Activated naive CD4-positive, alpha-beta T cell treated with anti-CD3 and anti-CD28 coated beads, Interleukin-2, amount 10 ng/mL, durations not matched to agents 7 days and 5 days (primary cell): ENCODE measurements at places on chromosomes 16 and 17.
A peak's percentile ranks its signal among the peaks of the same experiment; 100 is the strongest.

DNA sequence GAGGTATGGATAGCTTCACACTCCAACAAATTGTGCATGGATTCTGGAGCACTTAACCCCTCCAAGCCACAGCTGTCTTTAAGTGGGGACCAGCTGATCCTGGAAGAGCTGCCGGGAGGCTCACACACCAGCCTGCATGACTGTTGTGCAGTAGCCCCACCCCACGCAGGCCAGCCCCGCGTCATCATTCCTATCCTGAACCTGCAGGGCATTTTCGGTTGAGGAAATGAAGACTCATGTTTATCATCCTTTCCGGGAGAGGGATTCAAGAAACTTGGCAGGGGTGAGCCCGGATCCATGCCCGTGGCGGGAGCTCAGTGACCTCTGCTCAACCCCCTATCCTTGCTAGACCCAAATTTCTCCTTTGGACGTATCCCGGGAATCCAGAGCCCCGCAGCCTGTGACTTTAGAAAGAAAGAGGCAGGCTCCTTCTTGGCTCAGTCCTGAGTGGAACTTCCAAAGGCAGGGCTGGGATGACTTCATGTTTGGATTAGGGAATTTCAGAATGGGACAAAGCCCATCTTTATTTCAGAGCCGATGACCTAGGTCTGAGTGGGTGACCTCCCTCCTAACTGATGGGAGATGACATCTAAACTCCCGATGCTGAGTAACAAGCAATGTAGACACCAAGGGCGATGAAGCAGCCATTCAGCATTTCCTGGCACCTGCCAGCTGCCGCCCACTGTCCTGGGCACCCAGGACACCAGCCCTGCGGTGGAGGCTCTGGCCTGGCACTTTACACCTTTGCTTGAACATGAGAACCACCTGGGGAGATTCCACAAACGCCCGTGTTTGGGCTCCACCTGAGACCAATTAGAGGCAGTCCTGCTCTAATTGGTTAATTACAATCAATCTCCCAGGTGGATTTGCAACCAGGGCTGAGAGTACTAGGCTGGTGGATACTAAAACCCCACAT lies 43.3 kb upstream of the CMIP start:
- no peak for DNase-seq

DNA sequence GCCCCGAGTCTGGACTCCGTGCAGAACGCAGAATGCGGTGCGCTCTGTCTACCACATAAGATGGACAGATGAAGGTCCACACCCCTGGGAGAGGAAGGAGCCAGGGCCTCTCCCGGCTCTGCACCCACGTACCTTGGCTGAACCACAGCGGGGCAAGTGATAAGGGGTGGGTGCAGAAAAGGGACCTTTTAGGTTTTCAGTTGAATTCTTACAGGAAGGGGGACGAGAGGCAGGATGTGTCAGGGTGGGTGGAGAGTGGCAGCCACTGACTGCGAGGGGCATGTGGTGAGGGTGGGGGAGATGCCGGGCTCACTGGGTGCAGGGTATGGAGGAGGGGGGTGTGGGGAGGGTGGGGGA lies 372 bp downstream of the CD300A start:
- DNase-seq = peak; percentile 49

DNA sequence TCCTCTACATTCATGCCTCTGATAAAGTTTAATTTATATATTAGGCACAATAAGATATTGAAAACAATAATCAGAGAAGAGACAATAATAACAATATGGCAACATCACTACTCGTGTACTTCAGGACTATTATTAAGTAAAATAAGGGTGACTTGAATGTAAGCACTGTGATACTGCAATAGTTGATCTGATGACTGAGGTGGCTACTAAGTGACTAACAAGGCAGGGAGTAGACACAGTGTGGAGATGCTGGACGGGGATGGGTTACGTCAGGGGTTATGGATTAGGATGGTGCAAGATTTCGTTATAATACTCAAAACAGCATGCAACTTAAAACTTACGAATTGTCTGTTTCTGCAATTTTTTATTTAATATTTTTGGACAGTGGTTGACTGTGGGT lies 32.5 kb downstream of the CYLD start:
- no peak for DNase-seq

DNA sequence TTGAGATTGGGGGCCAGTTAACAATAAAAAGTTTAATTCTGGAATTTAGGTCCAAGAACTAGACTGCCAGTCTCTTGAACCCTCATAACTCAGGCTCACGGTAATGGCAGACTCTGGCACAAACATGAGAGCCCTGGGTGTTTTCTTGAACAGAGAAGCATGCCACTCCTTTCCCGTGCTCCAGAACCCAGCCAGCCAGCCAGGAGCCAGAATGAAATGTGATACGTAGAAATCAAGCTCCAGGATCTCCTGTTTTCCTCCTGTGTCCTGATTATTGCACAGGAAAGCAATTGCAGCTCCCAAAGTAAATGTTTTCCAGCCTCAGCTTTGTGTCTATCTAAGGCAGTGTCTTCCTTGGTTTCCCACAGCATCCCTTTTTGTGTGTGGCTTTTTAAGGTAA lies 46.2 kb upstream of the NOL11 start:
- DNase-seq = no peak

DNA sequence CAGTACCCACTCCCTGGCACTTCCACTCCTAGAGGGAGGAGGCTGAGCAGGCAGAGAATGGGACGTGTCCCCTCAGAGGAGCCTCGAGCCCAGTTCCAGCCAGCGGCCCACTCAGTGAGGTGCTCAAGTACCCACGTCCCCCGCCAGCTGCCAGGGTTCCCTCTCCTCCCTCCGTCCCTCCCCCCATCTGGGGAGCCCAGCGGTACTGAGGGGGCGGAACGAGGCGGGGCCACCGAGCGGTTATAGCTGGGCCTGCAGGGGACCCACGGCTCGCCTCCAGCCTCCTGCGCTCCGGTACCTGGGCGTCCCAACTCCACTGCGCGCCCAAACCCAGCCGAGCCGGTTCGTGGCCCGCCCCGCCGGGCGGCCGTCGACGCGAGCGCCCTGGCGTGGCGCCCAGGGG lies at the start of gene NPW:
TSS of gene NPW (plus strand) at position 268 of the 403 bp plus-strand sequence.
- peak; percentile 53 for DNase-seq

GRCh38 chr17:34110315-34110714 lies 144.8 kb upstream of the CCL2 start:
- DNase-seq = no peak

DNA sequence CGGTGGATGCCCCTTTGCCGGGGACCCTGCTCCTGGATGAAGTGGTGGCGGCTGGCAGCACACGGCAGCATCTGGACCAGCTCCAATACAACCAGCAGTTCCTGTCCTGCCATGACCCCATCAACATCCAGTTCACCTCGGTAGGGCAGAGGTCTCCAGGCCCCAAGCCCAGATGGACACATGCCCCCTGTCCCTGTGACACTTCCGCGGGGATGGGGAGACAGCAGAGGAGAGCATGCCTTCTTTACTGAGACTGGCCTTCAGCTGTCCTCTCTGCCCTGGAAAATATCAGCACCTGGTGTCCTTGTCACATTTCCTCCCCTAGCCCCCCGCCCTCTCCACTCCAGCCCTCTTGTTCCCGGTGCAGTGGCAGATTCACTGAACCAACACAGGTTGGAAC lies 6.2 kb downstream of the CHAD start:
- peak; percentile 6 for DNase-seq

DNA sequence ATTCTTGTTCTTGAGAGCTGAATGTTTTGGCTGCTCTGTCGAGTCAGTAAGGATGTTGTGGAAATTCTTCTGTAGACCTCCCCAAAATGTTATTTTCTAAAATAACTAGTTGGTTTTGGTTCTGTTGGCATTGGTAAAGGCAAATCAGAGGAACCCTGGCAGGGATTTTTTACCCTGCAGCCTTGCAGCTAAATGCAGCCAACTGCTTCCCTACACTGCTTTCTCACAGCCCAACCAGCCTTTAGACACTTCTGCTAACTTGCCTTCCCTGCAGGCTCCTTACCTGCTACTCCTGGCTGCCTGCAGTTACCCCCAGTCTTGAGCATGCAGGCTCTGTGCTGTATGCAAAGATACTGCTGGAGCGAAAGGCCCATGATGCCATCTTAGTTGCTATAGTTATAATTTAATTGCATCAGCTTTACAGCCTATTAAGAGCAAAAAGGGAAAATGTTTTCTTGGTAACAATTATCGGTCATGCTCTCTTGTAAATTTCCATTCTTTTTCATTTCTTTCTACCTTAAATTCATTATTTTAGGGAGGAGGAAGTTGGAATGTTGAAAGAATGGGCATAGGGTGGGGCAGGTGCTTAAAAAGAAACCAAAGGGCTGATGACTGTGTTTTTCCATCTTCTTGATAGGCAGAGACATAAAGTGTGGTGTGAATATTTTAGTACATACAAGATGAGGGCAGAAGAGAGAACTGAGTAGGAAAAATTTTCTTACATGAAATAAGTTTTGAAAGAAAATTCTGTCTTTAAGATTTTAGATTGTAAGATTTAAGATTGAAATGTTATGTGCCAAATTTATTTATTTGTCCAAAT lies 20.0 kb downstream of the NUP93 start:
- DNase-seq = no peak

- no peak for DNase-seq
These were observed 30.0 kb downstream of the FOXL1 start for GRCh38 chr16:86608301-86608747.

- DNase-seq = peak; percentile 66
These were observed 8.2 kb downstream of the USP22 start for GRCh38 chr17:21034340-21035235.

DNA sequence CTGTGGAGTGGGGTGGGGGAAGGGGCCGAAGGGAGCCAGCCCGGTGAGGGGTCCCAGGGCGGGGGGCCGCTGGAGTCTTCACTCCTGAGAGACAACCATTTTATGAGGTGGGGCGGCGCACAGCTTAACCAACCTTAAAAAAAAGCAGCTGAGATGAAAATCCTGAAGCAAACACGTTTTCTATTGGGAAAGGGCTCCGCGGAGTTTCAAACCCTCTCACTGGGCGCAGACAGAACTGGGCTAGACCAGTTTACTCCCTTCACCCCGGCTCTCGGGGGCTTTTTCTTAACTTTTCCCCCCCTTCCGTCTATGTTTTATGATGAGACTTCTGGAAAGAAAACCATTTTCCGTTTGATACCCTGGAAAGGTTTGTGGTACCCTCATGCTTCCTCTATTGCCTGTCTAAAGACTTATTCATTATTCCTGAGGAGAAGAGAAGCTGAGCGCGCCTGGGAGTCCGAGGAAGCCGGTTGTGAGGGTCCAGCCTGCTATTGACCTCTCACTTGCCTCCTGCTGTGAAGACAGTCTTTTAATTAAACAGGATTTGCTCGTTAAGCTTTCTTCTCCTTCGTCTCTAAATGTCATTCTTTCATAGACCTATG lies 482 bp upstream of the SSH2 start:
- no peak for DNase-seq

GRCh38 chr16:60310846-60311445 lies 1576.8 kb upstream of the GOT2 start:
- no peak for DNase-seq

DNA sequence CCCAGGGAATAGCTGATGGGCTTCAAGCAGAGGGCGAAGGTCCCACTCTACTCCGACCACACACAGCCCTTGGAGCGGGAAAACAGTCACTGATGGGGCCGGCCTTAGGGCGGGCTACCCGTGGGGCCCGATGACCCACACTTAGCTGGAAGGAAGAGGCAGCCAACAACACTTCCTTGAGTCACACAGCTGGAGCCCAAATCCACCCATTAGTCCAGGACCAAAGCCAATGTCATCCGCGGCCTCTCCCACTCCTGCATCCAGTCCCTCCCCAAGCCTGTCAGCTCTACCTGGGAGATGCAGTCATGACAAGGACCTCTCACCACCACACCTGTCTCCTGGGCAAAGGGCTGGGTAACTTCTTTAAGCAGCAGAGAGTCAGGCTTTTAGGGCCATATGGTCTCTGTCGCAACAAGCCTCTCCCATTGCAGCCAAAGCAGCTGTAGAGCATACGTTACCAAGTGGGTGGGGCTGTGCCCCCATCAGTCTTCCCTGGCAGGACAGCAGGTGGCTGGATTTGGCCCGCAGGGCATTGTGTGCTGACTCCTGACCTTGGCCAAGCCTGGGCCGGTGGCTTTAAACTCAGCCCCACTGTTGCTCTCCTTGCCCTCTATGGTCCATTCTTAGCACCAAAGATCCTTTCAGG lies 110.7 kb downstream of the SOCS1 start:
- DNase-seq = no peak

DNA sequence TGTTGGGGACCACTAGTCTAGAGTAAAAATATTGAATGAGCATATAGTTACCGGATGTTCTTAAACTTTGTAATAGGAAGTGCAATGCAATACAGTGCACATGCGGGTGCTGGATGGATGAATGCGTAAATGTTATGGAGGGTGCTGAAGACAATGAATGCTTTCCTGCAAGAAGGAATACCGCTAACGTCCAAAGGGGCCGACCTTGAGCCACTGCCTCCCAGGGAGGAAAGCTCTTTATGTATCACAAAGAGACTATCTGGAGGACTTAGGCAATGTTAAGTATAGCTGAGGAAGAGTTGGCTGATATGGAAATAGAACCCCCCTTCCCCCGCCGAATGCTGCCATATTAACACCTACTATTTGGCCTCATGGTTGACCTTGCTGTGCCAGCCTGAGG lies 27.5 kb upstream of the SHCBP1 start:
- DNase-seq = no peak

DNA sequence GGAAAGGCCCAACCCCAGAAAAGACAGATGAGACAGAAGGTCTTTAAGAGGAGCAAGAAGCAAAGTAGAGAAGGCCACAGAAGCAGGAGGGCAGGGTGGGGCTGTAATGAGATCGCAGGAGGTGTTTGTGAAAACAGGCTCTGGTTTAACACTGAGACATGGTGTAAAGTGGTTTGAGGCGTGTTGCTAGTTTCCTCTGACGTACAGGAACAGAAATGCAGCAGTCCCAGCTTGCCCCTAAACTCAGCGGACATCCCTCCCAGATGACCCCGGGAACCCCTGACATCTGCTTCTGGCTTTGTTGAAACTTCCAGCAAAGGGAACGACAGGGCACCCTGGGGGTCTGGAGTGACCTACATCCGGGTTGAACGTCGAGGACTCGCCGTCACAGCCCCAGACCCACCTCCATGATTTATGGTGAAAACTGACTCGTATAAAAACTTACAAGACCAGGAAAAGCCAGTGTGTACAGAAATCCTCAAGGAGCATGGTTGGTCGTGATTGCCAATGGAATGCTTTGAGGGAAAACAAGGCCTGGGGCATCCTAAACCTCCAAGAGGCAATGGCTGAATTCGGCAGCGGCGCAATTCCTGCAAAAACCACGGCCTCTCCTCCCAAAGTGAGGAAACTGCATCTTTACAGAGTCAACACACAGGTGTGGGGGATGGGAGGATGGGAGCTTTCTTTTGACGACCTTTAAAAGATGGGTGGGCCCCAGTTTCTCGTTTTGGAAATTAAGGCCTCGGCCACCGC lies 25.8 kb downstream of the LITAF start:
- DNase-seq = peak; percentile 84

DNA sequence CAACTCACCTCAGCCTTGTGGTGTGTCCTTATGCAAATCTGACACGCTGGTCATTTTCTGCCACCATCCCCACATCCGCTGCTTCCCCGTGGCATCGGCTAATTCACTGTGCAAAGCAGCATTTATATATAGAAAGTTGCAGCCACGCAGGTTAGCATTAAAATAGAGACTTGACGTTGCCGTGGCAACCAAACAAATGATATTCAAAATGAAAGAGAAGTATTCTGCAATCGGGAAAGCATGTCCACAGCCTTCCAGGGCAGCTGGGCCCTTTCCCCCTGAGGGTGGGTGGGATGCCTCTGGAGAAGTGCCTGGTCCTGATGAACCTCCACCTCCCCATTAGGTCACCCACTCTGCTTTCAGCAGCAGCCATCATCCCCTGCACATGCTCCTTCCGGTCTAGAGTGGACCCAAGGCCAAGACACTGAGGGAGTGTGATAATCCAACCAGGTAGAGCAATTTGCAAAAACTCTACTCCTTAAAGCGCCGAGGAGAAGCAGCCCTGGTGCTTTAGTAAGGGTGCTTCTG lies 138.7 kb downstream of the GAS7 start:
- no peak for DNase-seq
